ENCODE measurements at places on chromosomes 13 and 19. TPM values are rescaled to one million over a fixed set of nuclear protein-coding genes. Genes with fewer than 3 reads are reported as not detected.

DNA sequence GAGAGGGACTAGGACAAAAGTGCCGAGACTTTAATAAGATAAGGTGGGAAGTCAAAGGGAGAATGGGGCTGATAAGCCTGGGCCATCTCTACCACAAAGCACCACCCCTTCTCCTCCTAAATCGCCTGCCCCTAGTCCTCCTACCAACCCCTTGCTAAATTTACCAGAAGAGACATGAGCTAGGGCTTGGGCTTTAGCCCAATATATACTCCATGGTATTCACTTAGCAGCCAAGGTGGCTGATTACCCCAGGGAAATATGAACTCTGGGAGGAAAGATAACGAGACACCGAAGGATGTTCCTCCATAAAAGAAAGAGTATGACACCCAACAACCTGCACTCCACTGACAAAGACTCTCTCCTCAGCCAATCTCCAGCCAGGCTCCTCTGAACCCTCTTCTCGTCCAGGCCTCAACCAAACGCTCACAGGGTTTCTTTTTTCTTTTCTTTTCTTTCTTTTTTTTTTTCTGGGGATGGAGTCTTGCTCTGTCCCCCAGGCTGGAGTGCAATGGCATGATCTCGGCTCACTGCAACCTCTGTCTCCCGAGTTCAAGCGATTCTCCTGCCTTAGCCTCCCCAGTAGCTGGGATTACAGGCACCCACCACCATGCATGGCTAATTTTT is 610.2 kb downstream of the UQCRFS1 start:
- H3K4me1 ChIP-seq, result no peaks in the 10 kb centered on the region
- H3K27me3 ChIP-seq, result no peaks in the 10 kb centered on the region
- no peaks in the 10 kb centered on the region for H3K36me3 ChIP-seq

DNA sequence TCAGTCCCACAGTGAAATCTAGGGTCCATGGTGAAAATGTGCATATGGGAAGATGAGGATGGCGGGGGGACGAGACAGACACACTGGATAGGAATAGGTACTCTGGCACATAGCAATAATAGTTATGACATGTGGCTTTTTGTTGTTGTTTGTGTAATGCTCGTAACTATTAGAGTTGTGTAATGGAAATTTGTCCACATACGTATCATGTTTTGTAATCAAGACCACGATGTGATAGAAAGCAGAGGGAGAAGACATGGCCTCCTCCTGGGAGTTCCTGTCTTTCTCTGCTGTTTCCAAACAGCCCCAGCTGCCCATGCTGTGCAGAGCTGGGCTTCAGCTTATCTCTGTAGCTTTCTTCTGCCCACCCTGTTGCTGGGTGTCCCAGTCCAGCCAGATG is 185.3 kb upstream of the TMTC4 start:
- H3K27ac ChIP-seq, result no peak overlapping the region
- DNase-seq, result no peak
- H3K4me3 ChIP-seq, result no peak overlapping the region
- no peaks in the 10 kb centered on the region for H3K27me3 ChIP-seq

GRCh38 chr13:113952151-113952982 is 21.5 kb downstream of the C13orf46 start:
- no peak overlapping the region for H3K4me3 ChIP-seq
- peaks cover 10% of the 10 kb centered on the region for H3K36me3 ChIP-seq
- H3K27me3 ChIP-seq, result no peaks in the 10 kb centered on the region
- H3K4me1 ChIP-seq, result peaks cover 8% of the 10 kb centered on the region
- DNase-seq, result no peak

Gene HIPK4
- total RNA-seq, result 0.17 TPM

Gene EXOSC5
- 14.1 TPM for total RNA-seq
